ENCODE measurements at places on chromosomes 3 and 15.

- DNase-seq, result no peak
Observed at GRCh38 chr3:136353461-136353860, 103.3 kb downstream of the PCCB start.

GRCh38 chr3:194137008-194137505 lies 1.1 kb downstream of the HES1 start:
- no peak for DNase-seq

DNA sequence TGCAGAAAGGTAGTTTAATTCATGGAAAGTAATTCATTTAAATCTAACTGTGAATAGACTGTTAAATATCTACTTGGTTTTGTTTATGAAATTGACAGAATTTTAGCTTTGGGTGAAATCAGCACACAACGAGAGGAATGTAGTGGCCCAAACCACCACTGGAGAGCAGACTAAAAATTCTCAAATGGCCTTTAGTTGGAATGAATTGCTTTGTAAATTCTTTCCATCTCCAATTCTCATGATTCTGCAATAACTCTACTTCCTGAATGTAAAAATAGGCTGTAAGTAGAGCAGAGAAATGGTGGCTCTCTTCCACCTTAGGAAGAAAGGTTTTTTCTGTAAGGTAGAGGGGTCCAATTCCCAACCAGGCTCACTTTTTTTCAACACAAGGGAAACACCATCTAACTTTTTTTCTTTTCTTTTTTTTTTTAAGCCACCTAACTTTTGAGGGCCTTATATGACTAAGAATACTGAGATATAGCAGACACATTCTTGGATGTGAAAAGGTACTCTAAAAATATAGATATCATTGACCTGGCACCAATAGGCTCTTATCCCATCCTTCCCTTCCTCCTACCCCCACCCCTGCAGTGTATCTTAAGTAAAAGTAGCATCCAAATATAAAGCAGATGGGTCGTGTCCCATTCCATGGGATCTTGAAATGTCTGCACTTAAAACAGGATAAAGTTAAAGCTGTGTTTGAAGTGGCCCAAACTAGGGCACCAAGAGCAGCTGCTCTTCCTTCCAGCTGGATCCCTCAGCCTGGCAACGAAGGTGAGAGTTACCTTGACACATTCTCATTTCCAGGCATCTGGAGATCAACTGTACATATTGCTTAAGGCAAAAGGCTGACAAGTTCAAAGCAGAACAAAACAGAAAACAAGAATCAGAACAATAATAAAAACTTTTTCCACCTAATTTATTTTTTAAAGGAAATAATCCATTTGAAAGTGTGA lies 194.1 kb downstream of the TPRG1 start:
- no peak for DNase-seq

DNA sequence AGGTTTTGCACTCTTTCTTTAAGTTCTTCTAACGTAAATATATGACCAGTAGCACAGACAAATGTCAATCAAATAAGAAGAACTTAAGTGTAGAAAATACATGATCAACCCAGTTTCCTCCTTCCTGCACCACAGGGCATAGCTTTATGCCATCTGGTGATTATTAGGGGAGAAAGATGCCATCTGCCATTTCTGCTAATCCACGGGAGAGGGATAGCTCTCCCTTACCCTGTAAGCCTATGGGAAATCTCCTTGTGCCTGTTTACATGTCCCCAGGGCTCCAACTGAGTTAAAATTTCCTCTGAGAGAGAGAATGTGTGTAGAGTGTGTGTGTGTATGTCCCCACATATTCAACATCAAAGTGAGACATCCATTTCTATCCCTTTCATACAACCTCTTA lies 135.9 kb downstream of the RSL24D1 start:
- DNase-seq, result no peak

DNA sequence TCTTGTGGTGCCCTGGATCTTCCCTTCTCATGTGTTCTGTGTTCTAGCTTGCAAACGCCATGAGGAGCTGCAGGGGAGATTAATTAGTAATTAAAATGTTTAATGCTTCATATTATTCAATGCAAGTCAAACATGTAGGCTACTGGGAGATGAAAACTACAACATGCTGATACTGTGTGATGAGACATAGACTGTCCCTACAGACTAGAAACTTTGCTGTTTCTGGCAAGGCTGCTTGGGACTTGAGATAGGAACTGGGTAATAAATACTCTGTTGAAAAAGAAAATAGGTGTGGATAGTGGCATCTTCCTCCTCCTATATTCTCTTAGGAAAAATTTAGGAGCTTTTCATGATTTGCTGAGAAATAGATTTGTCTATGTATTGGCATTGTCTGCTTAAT lies 379.2 kb downstream of the LPP start:
- DNase-seq, result no peak

DNA sequence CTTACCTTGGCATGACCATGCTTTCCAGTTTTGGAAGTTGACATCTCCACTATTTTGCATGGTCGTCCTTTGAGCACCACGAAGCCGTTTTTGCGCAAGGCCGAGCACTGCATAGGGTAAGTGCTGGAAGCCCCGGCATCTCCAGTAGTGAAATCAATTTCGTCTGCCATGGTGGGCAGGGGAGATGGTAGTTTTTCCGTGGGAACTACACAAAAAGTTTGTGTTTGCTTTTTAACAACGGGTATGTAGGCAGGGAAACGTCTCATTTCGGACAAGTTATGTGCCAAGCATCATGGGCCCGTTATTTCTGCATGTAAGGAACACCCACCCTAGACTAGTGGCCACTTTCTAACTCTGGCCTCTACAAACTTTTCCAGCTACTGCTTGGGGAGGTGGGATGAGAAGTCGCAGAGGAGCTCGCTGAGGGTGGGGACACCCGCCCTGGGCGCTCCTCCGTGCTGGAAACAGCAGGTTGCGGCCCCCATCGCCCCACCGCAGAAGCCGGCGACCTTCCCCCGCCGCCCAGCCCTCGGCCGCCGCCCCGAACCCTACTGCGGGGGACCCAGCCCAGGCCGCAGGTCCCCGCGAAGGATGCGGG lies 701 bp downstream of the EIF5A2 start:
- no peak for DNase-seq

- DNase-seq, result no peak
Observed at GRCh38 chr3:147038481-147038880, 367.9 kb downstream of the ZIC4 start.

DNA sequence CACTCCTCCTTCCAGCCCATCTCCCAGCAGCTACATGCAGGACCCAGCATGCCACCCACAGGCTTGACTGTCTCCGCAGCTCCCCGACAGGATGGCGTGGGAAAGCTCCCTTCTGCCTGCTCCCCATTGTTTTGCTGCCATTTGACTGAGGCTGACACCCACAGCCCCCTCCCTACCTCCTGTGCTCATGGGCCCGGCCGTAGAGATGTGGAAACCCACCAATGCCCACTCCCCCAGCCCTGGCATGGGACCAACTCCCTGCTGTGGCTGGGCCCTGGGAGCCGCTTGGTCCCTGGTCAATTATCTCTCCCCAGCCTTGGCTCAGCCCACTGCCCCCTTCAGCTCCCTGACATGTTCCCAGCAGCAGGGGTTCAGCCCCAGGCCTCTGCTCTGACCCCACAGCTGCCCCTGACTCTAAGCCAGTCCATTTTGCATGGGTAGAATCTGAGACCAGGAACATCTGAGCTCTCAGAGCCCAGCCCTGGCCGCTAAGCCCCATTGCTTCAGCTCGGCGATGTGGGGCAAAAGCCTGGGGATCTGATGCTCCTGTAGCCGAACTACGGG lies 8.2 kb downstream of the C3orf22 start:
- no peak for DNase-seq

- no peak for DNase-seq
Observed at GRCh38 chr3:35664460-35664919, 25.2 kb downstream of the ARPP21 start.

GRCh38 chr3:5095886-5096285 lies 26.2 kb upstream of the ARL8B start:
- no peak for DNase-seq

- no peak for DNase-seq
Observed at GRCh38 chr3:45964139-45964538, 20.9 kb downstream of the CXCR6 start.

GRCh38 chr15:27133249-27133648 lies 162.3 kb downstream of the GABRG3 start:
- DNase-seq, result no peak

GRCh38 chr15:47299846-47300434 lies 417.4 kb upstream of the SEMA6D start:
- DNase-seq, result no peak

DNA sequence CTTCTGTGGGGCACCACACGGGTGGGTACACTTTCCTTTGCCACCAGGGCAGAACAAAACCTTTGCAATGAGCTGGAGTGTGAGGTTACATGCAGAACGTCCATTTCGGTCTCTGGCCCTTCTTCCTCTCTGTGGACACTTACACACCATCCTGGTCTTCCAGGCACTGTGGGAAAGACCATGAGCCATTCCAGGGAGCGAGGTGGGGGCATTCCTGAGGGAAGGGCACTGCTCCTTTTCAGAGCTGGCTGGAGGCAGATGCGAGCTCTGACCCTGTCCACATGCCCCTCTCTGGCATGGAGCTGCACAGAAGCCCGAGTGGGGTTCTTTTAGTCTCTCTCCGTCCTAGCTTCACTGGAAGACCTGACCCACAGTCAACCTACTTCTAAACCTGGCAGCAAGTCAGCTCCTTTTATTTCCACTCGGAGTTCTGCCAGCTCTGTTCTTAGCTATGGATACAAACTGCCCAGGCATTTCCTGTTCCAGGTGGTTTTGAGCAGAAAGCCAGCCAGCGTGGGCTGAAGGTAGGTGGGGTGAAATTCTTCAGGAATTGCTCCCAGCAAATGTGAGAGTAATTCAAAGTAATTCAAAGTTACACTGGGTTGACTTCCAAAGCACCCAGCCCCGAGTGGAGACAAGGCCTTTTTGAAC lies 281.4 kb downstream of the ADAMTS17 start:
- no peak for DNase-seq

DNA sequence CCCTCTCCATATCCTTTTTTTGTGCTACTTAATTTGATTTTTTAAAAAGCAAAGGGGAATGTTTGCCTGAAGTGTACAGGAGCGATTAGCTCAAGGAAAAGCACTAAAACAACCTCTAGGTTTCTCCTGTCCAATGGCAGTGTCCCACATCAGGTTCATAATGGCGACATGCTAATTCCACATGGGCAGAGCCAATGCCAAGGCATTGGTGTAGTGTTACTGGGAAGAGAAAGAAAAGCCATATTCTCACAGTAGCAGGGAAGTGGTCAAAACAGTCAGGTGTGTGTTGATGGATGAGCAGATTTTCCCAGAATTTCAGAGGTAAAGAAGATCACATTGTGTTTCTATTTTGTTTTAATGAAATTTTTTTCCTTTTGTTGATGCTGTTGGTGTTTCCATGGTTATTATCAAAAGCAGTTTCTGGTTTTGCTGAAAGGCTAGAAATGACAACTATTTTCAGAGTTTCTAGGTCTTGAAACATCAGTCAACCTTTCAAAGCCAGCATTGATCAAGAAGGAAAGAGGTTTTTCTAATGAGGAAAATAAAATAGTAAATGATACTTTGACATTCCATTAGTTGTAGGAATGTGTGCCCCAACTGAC lies 65.2 kb downstream of the FNDC3B start:
- DNase-seq, result no peak

DNA sequence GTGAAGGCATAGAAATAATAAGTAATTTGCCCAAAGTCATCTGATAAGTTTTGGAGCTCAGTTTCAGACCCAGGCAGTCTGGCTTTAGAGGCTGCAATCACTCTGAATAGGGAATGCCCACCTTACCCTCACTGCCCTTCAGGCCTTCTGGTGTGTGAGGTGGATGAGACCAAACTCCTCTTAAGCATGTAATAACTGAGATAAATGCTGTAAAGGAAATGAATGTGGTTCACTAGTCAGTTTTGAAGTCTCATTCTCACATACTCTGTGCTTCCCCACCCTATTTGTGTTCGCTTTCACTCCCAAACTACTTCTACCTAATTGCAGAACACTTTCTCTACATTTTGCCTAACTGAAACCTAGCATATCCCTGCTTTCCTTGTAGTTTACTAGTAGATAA lies 144.1 kb downstream of the FILIP1L start:
- DNase-seq, result no peak

GRCh38 chr3:186184021-186184420 lies 75.1 kb upstream of the ETV5 start:
- DNase-seq, result no peak

DNA sequence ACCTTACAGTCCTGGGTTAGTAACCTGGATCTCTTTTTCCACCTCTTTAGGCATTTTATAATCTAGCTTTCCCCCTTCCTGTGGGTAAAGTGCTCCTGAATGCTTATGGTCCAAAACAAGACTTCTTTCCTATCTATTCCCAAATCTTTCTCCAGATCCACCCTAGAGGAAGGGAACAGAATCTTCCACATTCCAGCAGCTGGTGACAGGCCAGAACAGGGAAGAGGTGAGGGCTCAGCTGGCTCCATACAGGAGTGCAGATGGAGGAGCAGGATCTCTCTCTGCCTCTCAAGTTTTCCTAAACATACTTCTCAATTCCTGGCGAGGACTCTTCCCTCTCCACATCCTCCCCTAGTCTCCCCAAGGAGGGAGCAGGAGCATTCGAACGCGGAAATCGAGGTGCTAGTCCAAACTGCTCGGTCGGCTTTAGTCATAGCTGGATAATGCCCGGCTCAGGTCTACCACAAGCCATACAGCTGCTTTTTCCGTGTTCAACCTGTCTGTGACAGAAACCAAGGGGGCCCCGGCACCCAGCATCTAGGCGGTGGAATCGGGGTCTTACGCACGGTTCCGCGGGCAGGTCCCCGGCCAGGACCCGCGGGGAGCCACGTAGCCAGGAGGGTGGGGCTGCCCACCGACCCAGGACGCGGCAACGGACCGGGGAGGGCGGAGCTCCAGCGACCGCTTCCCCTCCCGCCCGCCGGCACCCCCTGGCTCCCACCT lies 4.0 kb downstream of the RASSF1 start:
- no peak for DNase-seq

DNA sequence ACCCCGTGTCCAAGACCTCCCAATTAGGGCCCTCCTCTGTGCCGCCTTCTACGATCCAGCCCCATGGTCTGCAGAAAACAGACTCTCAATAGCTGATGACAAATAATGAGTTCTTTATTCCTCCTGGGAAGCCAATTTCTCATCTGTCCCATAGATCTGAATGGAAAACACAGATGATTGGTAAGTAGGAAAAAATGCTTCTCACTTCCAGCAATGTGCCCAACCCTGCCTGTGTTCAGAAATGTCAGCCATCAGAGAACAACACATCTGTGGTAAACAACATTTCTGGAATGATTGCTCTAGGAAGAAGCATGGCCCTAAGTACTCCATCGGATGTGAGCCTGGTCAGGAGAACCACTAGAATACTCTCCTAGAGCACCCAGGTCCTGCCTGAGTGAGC lies 240.5 kb upstream of the HES1 start:
- DNase-seq, result no peak

DNA sequence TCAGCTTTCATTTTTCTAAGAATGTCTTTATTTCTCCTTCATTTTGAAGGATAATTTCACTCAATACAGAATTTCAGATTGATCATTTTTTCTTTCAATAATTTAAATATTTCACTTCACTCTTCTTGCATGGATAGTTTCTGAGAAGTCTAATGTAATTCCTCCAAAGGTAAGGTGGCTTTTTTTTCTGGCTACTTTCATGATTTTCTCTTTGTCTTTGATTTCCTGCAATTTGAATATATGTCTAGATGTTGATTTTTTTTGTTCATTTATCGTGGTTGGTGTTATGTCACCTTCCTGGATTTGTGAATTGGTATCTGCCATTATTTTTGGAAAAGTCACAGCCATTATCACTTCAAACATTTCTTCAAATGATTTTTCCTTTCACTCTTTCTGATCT lies 14.6 kb upstream of the MCF2L2 start:
- no peak for DNase-seq

All from stimulated activated CD8-positive, alpha-beta memory T cell treated with anti-CD3 and anti-CD28 coated beads, Interleukin-15, amount 100 ng/mL, for 24 hours (primary cell).